Muscle of leg (tissue), 16 donors: ENCODE measurements at places on chromosomes 1 and 21. TPM values are rescaled to one million over a fixed set of nuclear protein-coding genes. Genes with fewer than 3 reads are reported as not detected.

Gene PAPPA2
- total RNA-seq = 4.2 TPM

Gene ZNF691
- total RNA-seq = 9.9 TPM

Gene LCE1B
- not detected for total RNA-seq

Gene TRMT1L
- total RNA-seq = 13.0 TPM

Gene FCRL2
- not detected for total RNA-seq

Gene RAP1A
- total RNA-seq = 19.6 TPM

DNA sequence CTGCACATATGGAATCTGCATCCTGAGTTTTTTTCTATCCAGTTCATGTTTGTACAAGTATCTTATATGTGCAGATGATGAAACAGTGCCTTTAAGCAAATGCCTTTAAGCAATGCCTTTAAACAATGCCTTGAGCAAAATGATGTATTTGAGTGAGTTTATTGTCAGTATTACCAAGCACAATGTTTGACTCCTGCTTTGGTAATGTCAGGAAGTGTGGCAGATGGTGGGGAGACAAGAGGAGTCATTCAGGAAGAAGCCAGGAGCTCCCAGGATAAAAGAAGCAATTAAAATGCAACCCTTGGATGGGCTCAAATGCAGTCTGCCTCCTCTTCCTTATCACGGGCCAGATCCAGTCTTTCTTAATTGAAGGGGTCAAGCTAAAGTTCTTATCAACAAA, 108.7 kb upstream of the KCNJ15 start:
- DNase-seq = no peak

DNA sequence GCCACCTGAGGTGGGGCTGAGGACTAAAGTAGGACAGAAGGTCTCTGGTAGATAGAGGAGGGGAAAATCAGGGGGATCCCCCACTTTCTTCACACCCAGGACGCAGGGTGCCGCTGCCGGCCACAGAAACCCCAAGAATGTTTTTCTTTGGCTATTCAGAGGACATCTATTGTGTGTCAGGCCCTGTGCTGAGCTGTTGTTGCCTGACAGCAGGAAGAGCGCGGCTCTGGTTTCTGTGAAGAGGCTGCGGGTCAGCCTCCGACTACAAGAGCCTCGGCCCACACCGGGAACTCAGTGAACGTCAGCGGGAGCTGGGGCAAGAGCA, 407 bp upstream of the PIGV start:
- no peak for DNase-seq

- DNase-seq = no peak
These were observed 239.7 kb upstream of the KCNK2 start for GRCh38 chr1:214842856-214843255.

- DNase-seq = no peak
These were observed 12.5 kb downstream of the NR5A2 start for GRCh38 chr1:200039849-200040474.

- peak; percentile 18 for DNase-seq
These were observed 36.6 kb downstream of the GJA5 start for GRCh38 chr1:147723691-147724323.

DNA sequence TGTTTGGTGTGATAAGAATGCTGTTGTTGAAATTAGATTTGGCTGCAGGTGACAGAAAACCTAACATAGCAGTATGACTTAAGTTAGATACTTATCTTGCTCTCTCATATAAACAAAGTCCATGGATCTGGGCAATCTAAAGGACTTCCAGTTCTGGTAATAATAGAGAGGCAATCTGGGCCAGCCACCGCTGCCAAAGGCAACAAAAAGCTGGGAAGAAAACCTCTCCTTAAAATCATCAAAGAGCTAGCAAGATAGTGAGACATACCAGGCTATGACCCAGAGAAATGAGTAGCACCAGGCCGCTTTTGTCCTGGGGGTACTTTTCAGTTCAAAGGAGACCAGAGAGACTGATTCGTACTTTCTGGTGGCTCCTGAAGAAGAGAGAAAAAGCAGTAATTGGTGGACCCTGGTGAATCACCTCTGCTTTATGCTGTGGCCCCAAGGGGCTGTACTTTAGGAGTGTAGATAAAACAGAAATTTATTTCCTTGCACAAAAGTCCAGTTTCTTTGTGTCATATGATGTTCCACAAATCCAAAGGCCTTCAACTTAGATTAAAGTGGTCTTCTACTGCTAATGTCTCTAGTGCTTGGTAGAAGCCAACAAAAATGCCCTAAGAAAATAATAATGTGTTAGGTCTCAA, 125.4 kb downstream of the TBX19 start:
- no peak for DNase-seq

GRCh38 chr1:10440305-10440704, 9.5 kb upstream of the CORT start:
- DNase-seq = no peak

DNA sequence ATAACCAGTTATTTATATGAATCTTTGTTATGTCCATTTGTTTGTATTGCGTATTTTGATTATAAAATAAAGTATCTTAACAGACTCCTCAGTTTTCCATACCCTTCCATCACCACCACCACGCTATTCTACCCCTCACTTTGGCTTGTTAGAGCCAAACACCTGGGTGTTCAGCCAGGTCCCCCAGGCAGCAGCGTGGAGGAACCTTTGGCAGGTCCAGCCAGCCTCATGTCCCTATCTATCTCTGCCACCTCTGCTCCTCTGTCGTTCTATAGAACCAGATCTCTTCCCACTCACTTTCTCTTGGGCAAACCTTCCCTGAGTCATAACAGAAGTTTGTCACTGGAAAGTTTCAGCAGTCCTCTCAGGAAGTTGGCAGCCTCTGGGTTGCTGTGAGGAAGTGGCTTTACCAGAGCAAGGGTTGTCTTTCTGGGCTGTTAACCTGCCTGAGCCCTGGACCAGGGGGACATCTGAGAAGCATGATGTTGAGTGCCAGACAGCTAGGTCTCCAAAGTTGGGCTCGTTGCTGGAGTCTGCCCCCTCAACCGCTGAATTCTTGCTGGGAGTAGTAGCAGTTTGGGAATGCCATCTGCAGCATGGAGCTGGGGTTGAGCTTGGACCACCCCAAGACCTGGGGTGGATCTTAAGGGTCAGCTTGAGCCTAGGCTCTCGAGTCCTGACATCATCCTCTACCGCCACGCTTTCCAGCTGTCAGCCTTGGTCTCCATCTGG, 996 bp upstream of the SH3BGRL3 start:
- DNase-seq = peak; percentile 79

DNA sequence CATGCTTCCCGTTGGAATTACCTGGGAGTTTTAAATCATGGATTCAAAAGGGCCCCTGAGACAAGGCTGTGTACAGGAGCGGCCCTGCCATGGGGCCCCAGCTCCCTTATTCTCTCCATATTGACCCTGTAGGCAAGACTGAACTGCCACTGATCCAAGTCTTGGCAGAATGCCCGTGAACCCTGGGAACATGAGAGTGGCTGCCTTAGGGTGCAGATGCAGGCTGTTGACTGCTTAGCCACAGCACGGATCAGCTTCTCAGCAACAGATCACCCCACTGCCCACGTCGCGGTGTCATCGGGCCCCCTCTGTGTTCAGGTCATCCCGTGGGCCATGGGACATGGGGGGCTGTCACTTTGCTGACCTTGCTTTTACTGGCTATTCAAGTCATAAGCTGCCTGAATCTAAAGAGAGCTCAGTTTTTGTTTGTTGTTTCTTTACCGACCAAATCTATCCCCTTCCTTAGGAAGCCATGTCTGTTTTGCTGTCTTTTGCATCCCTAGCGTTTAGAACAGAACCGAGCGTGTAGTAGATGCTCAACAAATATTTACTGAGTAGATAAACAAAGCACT, 83.4 kb downstream of the MATN1 start:
- no peak for DNase-seq

GRCh38 chr1:100628631-100629081, 90.7 kb downstream of the GPR88 start:
- DNase-seq = no peak

DNA sequence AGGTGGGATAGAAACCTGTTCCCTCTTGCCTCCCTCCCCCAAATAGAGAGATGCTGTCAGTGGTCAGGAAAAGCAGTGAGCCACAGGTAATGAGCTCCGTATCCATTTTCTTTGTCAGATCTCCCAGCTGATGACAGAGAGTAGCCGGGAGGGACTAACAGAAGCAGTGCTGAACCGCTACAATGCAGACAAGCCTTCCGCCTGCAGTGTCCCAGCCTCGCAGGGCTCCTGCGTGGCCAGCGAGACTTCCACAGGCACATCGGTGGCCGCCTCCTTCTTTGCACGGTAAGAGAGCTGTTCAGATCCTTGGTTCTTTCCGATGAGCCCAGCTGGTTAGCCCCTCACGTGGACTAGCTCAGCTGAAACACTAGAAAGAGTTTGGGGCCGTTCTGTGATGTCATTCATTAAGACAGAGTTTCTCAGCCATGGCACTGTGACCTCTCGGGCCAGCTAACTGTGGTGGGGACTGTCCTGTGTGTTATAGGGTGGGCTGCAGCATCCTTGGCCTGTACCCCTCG, 264.7 kb downstream of the KIF26B start:
- no peak for DNase-seq

DNA sequence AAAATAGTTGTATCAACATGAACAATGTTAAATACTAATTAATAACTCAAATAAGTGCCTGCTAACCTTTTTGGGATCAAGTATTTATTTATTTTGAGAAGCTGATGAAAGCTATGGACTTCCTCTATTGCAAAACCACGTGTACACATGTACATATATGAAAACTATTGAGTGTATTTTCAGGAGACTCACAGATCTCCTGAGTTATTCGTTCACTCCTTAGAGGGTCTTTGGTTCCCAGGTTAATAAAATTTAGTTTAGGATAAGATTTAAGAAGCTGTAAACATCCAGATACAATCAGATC, 130.5 kb downstream of the DISC1 start:
- no peak for DNase-seq

GRCh38 chr1:53372501-53372951, 44.7 kb upstream of the LRP8 start:
- DNase-seq = no peak

DNA sequence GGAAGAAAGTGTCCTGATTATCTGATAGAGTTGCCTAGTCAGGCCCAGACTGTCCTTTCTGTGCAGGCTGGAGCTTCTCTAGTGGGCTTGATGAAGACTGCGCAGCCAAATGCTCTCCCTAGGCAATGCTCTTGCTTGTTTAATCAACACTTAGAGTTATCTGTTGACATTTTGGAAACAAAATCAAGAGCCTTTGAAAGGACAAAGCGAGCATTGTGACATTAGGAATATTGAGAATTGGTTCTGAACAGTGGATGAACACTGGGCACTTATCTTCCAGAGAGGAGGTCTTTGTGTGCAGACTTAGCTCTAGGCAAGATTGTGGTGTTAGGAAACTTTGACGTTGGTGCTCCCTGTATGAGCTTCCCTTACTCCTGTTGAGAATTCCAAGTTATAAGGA, 94.5 kb downstream of the DNTTIP2 start:
- no peak for DNase-seq

DNA sequence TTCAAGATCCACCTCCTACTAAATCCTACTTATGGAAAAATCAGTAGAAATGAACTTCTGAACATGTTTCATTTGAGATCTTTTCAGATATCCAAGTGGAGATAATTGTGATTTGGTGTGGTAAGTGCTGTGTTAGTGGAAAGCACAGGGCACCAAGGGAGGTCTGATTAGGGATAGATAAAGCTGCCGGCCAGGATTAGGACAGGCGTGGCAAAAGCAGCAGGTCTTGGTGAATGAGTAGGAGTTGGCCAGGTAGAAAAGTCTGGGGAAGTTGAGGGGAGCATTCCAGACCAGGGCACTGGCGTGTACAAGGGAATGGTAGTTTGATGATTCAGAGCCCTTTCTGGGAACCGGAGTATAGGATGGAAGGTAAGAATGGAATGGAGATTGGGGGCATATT, 47.8 kb downstream of the AZIN2 start:
- DNase-seq = no peak

DNA sequence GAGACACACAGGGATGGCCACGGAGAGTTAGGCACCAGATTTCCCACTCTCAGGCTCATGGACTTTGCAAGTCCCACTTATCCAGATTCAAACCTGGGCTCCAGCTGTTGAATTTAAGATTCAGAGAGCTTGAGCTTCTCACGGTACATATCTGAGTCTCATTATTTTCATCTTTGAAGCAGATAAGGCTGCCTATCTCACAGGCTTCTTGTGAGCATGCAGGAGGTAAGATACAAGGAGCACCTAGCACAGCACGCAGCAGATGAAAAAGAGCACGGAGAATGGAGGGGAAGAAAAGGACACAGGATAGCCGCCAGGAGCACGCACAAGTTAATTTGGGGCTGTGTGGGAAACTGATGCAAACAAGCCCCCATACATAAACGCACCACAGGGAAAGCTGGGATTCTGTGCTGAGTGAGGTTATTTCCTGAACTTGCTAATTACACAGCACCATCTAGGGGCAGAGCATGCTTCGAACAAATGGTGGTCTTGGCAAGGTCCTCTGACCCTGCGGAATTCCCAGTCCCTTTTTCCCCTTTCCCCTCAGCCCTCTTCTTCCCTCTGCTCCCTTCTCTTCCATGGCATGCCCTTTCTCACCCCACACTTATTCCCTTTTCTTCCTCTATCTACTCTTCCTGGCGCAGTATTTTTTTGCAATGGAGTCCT, 134.7 kb upstream of the VANGL1 start:
- DNase-seq = peak; percentile 62

DNA sequence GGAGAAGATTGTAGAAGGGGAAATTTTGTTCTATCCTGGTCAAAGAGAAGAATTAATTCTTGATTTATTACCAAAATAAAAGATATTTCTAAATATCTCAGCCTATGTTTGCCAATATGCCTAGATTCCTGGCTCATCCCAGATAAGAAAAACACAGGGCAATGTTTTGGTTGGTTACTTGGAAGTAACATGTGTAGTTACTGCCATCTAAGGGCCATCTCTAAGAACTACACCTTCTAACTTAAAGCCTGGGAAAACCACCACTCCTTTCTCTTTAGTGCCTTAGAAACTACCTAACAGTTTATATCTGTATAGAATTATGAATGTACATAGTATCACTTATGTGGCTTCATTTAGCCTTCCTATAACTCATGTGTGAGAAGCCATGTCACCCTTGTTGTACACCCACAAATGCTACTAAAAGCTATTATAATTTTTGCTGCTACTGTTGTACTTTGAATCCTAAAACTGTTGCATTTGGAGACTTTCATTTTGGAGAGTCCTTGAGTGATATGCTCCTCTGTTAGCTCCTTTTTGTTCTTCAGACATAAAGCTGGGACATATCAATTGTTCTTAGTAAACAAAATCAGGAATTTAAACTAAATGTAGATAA, 4.5 kb downstream of the AIM2 start:
- peak; percentile 57 for DNase-seq

- no peak for DNase-seq
These were observed 565.4 kb downstream of the LMO4 start for GRCh38 chr1:87894062-87894461.

DNA sequence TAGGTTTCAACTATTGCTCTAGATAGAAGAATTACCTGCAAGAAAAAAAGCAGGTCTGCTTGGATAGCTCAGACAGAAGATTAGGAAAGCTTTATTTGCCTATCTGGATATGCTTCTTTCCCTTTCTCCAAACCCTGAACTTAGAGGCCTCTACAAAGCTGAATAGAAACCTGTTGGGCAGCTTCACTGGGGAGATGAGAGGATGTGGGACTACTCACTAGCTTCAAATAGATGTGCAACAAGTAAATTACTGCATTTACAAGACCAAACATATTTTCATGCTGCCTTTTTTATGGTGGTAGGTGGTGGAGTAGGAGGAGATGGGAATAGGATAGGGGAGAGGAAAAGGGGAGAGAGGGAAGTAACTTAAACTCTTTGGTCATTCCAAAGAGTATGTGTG, 6.4 kb downstream of the CLCA2 start:
- no peak for DNase-seq
